Osteoblast (primary cell): ENCODE measurements at places on chromosomes 2 and 18. TPM values are rescaled to one million over a fixed set of nuclear protein-coding genes. Genes with fewer than 3 reads are reported as not detected.

Gene CCDC68
- total RNA-seq = 9.0 and 13.3 TPM in 2 replicates

Gene FAM228B
- 11.6 and 13.8 TPM in 2 replicates for total RNA-seq

- peaks cover 5% of the 10 kb centered on the region for H3K4me1 ChIP-seq
- no peak overlapping the region for H3K27ac ChIP-seq
- peaks cover 48% of the 10 kb centered on the region for H3K27me3 ChIP-seq
- no peaks in the 10 kb centered on the region for H3K36me3 ChIP-seq
These were observed 80.1 kb upstream of the CTDP1 start for GRCh38 chr18:79599441-79599931.

DNA sequence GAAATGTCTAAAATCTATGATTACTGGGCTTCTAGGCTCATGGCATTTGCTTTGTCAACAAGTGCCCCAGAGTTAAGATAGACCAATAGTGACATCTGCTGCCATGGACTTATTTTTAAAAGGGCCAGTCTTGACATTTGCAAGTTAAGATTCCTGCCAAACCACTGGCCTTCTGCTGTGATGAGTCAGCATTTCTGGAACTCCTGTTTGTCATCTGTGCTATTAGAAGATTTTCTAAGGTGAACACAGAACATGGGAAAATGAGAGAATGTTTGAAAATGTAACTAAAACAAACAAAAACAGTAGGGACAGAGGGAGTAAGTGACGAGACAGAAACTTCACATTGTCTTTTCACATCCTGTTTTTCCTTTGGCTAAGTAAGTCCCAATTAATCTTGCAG lies 93.7 kb upstream of the WDR75 start:
- peak overlapping the region; percentile 82 for H3K27ac ChIP-seq
- H3K27me3 ChIP-seq = no peaks in the 10 kb centered on the region
- peaks cover 21% of the 10 kb centered on the region for H3K4me1 ChIP-seq
- H3K4me3 ChIP-seq = no peak overlapping the region
- peak; percentile 60 for DNase-seq

GRCh38 chr18:60698901-60699300 lies 326.3 kb upstream of the MC4R start:
- no peaks in the 10 kb centered on the region for H3K36me3 ChIP-seq
- no peaks in the 10 kb centered on the region for H3K4me1 ChIP-seq
- no peaks in the 10 kb centered on the region for H3K27me3 ChIP-seq
- no peak for DNase-seq
- no peak overlapping the region for H3K4me3 ChIP-seq

GRCh38 chr2:132963161-132963560 lies 293.2 kb upstream of the LYPD1 start:
- no peaks in the 10 kb centered on the region for H3K4me1 ChIP-seq
- DNase-seq = no peak
- H3K27ac ChIP-seq = no peak overlapping the region
- no peaks in the 10 kb centered on the region for H3K36me3 ChIP-seq
- no peaks in the 10 kb centered on the region for H3K27me3 ChIP-seq

DNA sequence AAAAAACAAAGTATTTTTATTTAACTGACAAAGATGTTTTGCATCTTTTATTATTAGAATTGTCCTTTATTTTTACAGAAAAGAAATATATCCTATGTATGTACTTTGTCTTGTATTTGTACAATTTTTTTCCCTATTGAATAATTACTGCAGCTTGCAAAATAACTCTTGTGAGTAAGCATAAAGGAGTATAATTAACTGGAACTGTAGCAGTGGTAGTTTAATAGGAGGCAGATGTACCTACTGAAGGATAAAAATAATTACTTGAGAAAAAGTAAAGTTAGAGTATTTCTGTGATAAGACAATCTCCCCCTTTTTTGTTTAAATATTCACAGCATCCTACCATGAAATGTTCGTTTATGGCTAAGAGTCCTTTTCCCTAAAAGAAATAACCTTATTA lies 34.7 kb downstream of the EHBP1 start:
- H3K4me1 ChIP-seq = peaks cover 21% of the 10 kb centered on the region
- H3K36me3 ChIP-seq = no peaks in the 10 kb centered on the region
- H3K27ac ChIP-seq = no peak overlapping the region
- no peak overlapping the region for H3K4me3 ChIP-seq
- H3K27me3 ChIP-seq = no peaks in the 10 kb centered on the region

GRCh38 chr18:23250893-23251656 lies 115.8 kb downstream of the CABLES1 start:
- H3K27ac ChIP-seq = peak overlapping the region; percentile 63
- peaks cover 13% of the 10 kb centered on the region for H3K36me3 ChIP-seq
- H3K4me1 ChIP-seq = peaks cover 10% of the 10 kb centered on the region
- no peak overlapping the region for H3K4me3 ChIP-seq
- no peaks in the 10 kb centered on the region for H3K27me3 ChIP-seq

DNA sequence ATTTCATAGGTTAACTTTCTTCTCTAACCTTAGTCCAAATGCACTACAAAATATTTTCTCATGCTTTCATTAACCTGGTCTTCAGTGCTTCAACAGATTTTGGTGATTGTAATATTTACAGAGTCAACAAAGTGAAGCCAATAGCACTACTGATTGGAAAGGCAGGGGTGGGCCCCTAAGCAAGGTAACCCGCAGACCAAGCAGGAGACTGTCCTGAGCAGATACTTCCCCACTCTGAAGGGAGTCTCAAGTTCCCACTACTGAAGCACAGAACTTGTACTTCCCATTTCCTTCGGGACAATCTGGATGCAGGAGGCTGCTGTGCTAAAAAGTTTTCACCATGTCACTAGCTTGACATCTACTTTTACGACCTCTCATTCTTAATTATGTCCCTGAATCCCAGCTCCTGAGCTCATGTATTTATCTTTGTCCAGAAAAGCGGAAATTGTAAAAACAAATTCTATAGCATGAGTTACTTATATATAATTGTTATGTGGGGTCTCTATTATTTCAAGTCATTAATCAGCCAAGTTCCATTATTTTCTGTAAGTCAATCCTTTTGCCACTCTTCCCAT lies 311.6 kb upstream of the REV1 start:
- no peak overlapping the region for H3K4me3 ChIP-seq
- no peak overlapping the region for H3K27ac ChIP-seq
- no peaks in the 10 kb centered on the region for H3K27me3 ChIP-seq
- DNase-seq = no peak

Gene CHRNG
- not detected in 2 replicates for total RNA-seq

GRCh38 chr2:120825370-120826259 lies 89.9 kb downstream of the GLI2 start:
- H3K4me1 ChIP-seq = peaks cover 29% of the 10 kb centered on the region
- no peaks in the 10 kb centered on the region for H3K36me3 ChIP-seq
- peak; percentile 95 for DNase-seq

DNA sequence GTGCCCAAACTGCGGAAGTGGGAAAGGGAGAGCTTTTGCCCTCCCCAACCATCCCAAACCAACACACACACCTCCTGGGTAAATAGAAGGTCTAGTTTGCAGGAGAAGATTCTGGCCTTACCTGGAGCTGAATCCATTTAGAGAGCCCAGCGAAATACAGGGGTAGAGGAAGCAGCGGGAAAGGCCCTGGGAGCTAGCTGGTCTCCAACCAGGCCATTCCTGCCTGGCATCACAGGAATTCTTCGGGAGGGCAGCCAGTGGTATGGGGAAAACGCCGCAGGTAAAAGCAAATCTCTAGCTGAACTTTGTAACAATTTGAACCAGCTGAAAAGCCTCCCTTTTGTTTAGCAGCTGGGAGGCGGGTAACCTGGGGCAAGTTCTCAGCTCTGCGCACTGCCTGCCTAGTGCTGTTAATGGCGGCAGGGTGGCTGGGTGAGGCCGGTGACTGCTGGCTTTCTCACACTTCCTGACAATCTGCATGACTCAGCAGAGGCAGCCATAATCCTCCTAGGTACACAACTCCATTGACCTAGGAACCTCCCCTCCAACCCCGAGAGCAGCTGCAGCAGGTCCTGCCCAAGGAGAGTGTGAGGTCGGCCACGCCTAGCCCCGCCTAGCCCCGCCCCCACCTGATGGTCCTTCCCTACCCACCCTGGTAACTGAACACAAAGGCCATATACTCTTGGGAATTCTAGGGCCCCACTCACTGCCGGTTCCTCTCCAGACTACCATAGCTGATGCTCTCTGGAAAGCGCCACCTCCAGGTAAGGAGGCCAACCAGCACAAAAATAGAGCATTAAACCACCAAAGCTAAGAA lies 483.8 kb upstream of the REG3G start:
- H3K4me3 ChIP-seq = no peak overlapping the region
- H3K27ac ChIP-seq = no peak overlapping the region
- no peak for DNase-seq
- no peaks in the 10 kb centered on the region for H3K27me3 ChIP-seq
- no peaks in the 10 kb centered on the region for H3K36me3 ChIP-seq

GRCh38 chr2:72040629-72041571 lies 106.8 kb downstream of the CYP26B1 start:
- H3K4me1 ChIP-seq = no peaks in the 10 kb centered on the region
- no peaks in the 10 kb centered on the region for H3K36me3 ChIP-seq
- H3K27me3 ChIP-seq = no peaks in the 10 kb centered on the region
- H3K4me3 ChIP-seq = no peak overlapping the region

- no peaks in the 10 kb centered on the region for H3K36me3 ChIP-seq
- H3K27me3 ChIP-seq = no peaks in the 10 kb centered on the region
- H3K27ac ChIP-seq = peak overlapping the region; percentile 76
- peaks cover 32% of the 10 kb centered on the region for H3K4me1 ChIP-seq
- DNase-seq = no peak
These were observed 50.8 kb downstream of the PTPRM start for GRCh38 chr18:7617738-7618422.

Gene PSD4
- total RNA-seq = 1.2 and 1.8 TPM in 2 replicates

Gene ANKRD30BL
- total RNA-seq = 0.29 TPM in 1 of 2 replicates, not detected in the other

DNA sequence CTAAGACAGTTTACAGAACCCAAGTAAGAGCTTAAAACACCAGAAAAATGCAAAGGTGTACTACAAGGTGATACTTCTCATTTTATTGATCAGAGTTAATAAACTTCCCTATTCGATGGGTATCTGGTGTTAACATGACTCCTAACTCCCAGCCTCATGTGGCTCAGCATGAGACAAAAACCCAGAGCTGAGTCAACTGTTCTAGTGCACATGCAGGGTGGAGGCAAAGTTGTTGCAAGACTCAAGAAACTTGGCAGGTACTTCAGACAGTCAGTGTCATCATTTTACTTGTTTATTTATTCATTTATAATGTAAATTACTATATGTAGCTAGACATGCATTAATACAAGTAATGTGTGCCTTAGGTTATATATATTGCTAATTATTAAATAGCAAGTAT lies 216.6 kb upstream of the DSEL start:
- H3K36me3 ChIP-seq = no peaks in the 10 kb centered on the region
- no peak overlapping the region for H3K4me3 ChIP-seq
- H3K4me1 ChIP-seq = peaks cover 24% of the 10 kb centered on the region
- H3K27ac ChIP-seq = no peak overlapping the region
- H3K27me3 ChIP-seq = no peaks in the 10 kb centered on the region
- peak; percentile 27 for DNase-seq

DNA sequence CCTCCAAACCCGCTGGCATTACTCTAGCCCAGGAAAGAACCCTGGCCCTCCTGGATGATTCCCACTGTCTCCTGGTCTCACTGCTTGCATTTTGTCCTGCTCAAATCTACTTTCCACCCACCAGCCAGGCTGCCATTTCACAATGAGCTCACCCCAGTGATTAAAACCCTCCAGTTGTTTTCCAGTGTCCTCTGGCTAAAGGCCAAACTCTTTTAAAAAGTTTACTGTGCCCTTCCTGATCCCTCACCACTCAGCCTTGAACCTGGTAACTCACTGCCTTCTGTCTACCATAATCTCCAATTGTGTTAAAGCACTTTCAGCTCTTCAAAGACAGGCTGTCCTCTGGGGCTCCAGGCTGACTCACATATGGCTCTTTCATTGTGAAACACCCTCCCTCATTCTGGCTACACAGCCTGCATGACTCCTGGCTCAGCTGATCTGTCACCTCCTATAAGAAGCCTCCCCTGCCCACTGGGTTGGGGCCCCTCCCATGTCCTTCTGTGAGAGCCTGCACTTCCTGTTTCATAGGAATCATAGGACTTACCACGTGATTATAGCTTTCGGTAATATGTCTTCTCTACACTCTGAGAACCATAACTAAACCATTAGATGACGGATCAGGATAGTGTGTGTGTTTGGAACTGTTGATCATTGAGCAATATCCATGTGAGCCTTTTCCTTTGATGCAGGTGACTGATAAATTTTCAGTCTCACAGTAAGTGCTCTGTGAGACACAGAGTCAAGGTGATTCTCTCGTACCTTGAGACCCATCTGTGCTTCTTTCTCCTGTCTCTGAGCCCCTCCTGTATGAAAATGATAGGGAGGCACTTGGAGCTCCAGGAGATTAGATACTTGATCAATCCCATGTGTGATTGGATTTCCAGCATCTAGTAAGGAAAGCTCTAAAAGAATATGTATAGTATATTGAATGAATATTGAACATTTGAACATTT lies 590.8 kb upstream of the ID2 start:
- peaks cover 37% of the 10 kb centered on the region for H3K4me1 ChIP-seq
- no peaks in the 10 kb centered on the region for H3K27me3 ChIP-seq
- DNase-seq = peak; percentile 94
- H3K36me3 ChIP-seq = no peaks in the 10 kb centered on the region

Gene CELF4
- total RNA-seq = not detected in 2 replicates

- no peak for DNase-seq
- H3K4me3 ChIP-seq = no peak overlapping the region
- no peaks in the 10 kb centered on the region for H3K36me3 ChIP-seq
- no peak overlapping the region for H3K27ac ChIP-seq
These were observed 110.2 kb downstream of the VAPA start for GRCh38 chr18:10023853-10024570.

Gene EGR4
- total RNA-seq = not detected in 2 replicates

DNA sequence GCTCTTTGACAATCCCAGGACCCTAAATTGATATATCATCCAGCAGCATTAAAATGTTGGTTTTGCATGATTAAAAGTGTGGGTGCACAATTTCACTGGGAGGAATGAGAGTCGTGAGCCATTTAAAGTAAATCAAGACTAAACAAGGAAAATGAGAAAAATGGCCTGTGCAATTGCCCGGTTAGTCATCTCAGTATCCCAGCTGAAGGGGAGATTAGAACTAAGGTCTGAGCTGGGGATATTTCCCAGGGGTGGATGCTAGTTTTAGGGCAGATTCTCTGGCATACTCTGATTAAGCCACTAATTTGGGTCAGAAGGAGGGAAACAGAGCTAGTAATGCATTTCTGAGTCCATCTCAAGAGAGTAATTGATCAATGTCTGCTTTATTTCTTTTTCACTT lies 177.2 kb downstream of the EN1 start:
- no peak overlapping the region for H3K4me3 ChIP-seq
- no peaks in the 10 kb centered on the region for H3K36me3 ChIP-seq
- H3K4me1 ChIP-seq = peaks cover 49% of the 10 kb centered on the region
- H3K27ac ChIP-seq = peak overlapping the region; percentile 99

Gene SOX11
- total RNA-seq = 0.59 and 0.72 TPM in 2 replicates

- H3K36me3 ChIP-seq = no peaks in the 10 kb centered on the region
- peaks cover 7% of the 10 kb centered on the region for H3K4me1 ChIP-seq
- H3K27ac ChIP-seq = no peak overlapping the region
- H3K4me3 ChIP-seq = no peak overlapping the region
- DNase-seq = peak; percentile 92
These were observed 17.3 kb downstream of the ESPNL start for GRCh38 chr2:238117199-238118154.

GRCh38 chr2:237483018-237483731 lies 3.9 kb upstream of the MLPH start:
- H3K27me3 ChIP-seq = no peaks in the 10 kb centered on the region
- DNase-seq = peak; percentile 96
- H3K36me3 ChIP-seq = no peaks in the 10 kb centered on the region
- peak overlapping the region; percentile 62 for H3K27ac ChIP-seq
- no peak overlapping the region for H3K4me3 ChIP-seq

GRCh38 chr18:57208047-57208446 lies 61.2 kb downstream of the BOD1L2 start:
- no peaks in the 10 kb centered on the region for H3K27me3 ChIP-seq
- H3K27ac ChIP-seq = no peak overlapping the region
- H3K4me3 ChIP-seq = no peak overlapping the region
- peaks cover 4% of the 10 kb centered on the region for H3K4me1 ChIP-seq
- no peak for DNase-seq
